ENCODE measurements at places on chromosomes 7 and 10.

DNA sequence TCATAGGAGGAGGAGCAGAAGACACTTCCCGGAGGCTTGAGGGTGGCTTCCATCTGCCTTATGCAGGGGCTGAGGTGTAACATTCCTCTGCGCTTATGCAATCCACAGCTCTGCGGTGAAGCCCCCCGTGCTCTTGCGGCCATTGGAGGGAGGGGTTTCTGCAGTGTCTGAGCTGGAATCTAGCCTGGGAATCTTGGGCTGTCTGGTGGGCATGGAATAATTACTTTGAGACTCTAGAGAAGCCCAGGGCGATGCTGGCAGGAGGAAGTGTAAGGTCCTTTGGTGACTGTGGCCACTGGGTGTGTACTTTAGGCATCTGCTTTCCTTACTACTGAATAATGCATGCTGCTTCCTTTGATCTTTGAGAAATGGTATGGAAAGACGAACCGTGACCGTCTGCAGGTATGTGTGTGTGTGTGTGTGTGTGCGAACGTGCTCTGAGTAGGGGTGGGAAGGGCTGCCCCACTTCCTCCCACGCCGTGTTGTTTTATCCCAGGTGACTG is 181.0 kb downstream of the PRPF18 start:
- H3K36me3 ChIP-seq: no peaks in the 10 kb centered on the region
- H3K27ac ChIP-seq: no peak overlapping the region
- DNase-seq: no peak
- no peaks in the 10 kb centered on the region for H3K4me1 ChIP-seq
- no peak overlapping the region for H3K4me3 ChIP-seq

GRCh38 chr7:19749658-19750057 is 23.8 kb downstream of the TMEM196 start:
- H3K27ac ChIP-seq: no peak overlapping the region
- no peaks in the 10 kb centered on the region for H3K36me3 ChIP-seq
- no peaks in the 10 kb centered on the region for H3K27me3 ChIP-seq
- no peak for DNase-seq

GRCh38 chr7:27168265-27168947 is 3.1 kb upstream of the HOXA9 start:
- H3K4me3 ChIP-seq: peak overlapping the region; percentile 50
- no peaks in the 10 kb centered on the region for H3K36me3 ChIP-seq
- peaks cover 6% of the 10 kb centered on the region for H3K27me3 ChIP-seq
- no peaks in the 10 kb centered on the region for H3K4me1 ChIP-seq
- DNase-seq: no peak

- H3K27me3 ChIP-seq: no peaks in the 10 kb centered on the region
- no peaks in the 10 kb centered on the region for H3K36me3 ChIP-seq
- H3K4me3 ChIP-seq: no peak overlapping the region
- peak overlapping the region; percentile 93 for H3K27ac ChIP-seq
- peaks cover 6% of the 10 kb centered on the region for H3K4me1 ChIP-seq
Measured at GRCh38 chr7:150377196-150377595, 1.9 kb upstream of the ZNF775 start.

DNA sequence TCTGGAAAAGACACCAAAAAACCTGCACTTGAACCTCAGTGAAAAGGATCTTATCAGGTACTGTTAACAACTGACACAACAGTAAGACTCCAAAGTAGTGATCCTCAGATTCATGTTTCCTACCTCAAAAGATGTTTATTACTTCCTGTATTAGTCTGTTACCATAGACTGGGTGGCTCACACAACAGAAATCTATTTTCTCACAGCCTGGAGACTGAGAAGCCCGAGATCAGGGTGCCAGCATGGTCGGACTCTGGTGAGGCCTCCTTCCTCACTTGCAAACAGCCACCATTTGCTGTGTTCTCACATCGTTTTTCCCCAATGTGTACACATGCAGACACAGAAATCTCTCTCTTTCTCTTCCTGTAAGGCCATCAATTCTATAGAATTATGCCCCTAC is 154.0 kb upstream of the THSD7A start:
- H3K4me3 ChIP-seq: no peak overlapping the region
- H3K36me3 ChIP-seq: no peaks in the 10 kb centered on the region
- H3K27ac ChIP-seq: no peak overlapping the region
- H3K27me3 ChIP-seq: no peaks in the 10 kb centered on the region

- H3K4me1 ChIP-seq: no peaks in the 10 kb centered on the region
- H3K27me3 ChIP-seq: peaks cover 19% of the 10 kb centered on the region
- H3K36me3 ChIP-seq: no peaks in the 10 kb centered on the region
Measured at GRCh38 chr7:1309290-1309689, 76.6 kb downstream of the UNCX start.

GRCh38 chr7:5838761-5839500 is 41.7 kb upstream of the OCM start:
- no peaks in the 10 kb centered on the region for H3K4me1 ChIP-seq
- H3K27me3 ChIP-seq: no peaks in the 10 kb centered on the region
- no peaks in the 10 kb centered on the region for H3K36me3 ChIP-seq
- no peak overlapping the region for H3K27ac ChIP-seq

- H3K4me1 ChIP-seq: no peaks in the 10 kb centered on the region
- H3K27me3 ChIP-seq: no peaks in the 10 kb centered on the region
- H3K4me3 ChIP-seq: no peak overlapping the region
- DNase-seq: no peak
Measured at GRCh38 chr7:41911792-41912191, 208.9 kb upstream of the INHBA start.
